Activated naive CD4-positive, alpha-beta T cell (primary cell): ENCODE measurements at places on chromosomes 5 and 9.

- DNase-seq = no peak
These were observed 45.2 kb downstream of the CDC14B start for GRCh38 chr9:96574455-96574854.

- DNase-seq = no peak
These were observed 44.7 kb upstream of the LCP2 start for GRCh38 chr5:170342153-170342725.

- DNase-seq = no peak
These were observed 57.5 kb downstream of the PSAT1 start for GRCh38 chr9:78354324-78354973.

GRCh38 chr5:98470747-98471146 lies 302.7 kb upstream of the RGMB start:
- DNase-seq = no peak

- DNase-seq = no peak
These were observed 31.8 kb upstream of the RXRA start for GRCh38 chr9:134294153-134295071.
